ENCODE measurements at places on chromosomes 4 and X.
A peak's percentile ranks its signal among the peaks of the same experiment; 100 is the strongest.

DNA sequence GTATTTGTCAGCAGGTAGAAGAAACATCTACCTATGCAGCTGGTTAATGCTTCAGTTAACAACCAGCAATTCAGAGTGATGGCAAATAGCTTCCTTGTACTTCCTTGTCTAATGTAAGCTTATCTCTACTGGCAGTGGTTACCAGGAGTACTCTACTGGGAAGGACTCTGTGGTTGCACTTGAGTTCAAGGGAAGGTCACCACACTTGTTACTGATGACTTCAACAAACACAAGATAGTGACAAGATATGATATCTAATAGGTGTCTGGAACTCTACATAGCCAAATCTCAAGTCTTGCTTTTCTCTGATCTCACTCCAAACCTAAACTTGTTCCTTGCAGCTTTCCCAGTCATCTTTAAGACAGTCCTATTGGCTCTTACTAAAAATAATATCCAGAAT lies 1644.9 kb upstream of the TENM3 start:
- DNase-seq, result no peak

DNA sequence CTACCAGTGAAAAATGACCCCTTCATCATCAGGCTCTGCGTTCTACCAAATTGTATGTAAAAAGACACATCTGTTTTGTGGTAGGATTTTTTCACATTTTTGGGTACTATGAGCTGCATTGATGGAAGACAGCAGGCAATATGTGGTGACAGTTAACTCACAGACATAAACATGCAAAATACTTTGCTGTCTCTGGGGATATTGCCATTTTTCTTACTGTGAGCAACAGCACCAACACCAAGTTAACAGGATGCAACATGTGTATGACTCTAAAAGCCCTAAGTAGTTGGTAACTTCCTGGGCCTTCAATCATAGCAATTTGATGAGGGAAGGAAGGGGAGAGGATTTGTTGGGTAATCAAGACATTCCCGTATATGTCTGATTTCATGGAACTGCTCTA lies 56.4 kb upstream of the DRP2 start:
- DNase-seq, result no peak

DNA sequence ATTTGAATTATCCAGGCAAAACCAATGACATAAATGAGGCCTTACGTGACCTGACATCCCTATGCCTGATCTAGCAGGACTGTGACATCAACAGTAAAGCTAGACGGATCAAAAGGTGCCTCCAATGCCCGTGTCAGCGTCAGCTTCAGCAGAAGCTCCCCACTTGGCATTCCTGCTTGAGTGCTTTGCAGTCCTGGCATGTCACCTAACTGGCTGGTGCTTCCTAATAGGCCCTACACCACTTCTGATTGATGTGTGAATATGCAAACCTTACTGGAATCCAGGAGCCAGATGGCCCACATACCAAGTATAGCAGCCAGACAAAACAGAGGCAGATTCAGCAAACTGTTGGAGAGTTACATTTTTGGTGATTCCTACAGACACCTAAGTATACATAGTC lies 224.2 kb downstream of the DMD start:
- no peak for DNase-seq

- DNase-seq, result no peak
These were observed 9.6 kb downstream of the ADGRG4 start for GRCh38 chrX:136310411-136310810.

- DNase-seq, result no peak
These were observed 1041.2 kb upstream of the INTU start for GRCh38 chr4:126591583-126591982.

DNA sequence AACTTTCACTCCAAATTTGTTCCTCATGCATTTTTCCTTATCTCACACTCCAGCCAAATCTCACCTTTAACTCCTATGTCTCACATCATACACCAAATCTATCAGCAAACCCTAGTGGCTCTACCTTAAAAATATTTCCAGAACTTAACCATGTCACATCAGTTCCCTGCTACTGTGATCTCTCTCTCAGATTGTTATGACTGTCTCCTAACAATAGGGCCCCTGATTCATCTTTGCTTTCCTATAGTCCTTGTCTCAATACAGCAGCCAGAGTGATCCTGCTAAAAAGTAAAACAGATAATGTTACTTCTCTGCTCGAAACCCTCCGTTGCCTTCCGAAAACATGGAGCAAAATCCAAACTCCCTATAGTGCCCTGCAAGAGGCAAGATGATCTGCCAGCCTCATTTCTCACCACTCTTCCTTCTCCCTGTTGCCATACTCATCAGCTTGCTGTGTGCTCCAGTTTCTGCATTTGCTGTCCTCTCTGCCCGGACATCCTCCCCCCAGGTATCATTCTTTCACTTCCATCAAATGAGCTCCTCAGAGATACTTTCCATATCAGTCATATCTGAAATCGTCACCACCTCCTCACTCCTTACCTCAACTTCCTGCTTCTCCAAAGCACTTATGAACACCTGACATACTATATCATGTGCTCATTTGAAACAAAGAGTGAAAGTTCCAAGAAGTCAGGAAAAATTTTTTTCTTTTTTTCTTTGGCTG lies 293.4 kb upstream of the NR3C2 start:
- no peak for DNase-seq

DNA sequence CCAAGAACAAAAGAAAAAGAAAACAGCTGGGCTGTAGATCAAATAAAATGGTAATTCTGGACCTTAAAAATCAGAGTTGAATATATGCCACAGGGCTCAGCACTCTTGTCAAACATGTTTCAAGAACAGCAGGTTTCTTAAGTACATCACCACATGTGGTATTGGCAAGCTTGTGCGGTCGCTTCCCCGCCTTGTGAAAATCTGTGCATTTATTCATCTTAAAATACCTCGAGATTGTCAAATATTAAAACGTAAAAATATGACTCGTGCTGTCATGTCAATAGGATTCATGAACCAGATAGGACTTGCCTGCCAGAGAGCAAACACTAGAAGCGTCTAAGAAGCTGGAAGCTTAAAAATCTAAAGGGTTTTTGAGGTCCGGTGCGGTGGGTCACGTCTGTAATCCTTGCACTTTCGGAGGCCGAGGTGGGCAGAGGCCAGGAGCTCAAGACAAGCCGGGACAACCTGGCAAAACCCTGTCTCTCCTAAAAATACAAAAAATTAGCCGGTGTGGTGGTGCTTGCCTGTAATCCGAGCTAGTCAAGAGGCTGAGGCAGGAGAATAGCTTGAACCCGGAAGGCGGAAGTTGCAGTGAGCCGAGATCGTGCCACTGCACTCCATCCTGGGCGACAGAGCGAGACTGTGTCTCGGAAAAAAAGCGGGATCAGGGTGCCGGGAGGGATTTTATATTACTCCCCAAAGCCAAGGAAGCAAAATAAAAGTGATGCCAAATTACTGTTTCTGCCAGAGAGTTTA lies 40.2 kb upstream of the TMEM154 start:
- DNase-seq, result no peak

- DNase-seq, result no peak
These were observed 32.3 kb upstream of the IRF2 start for GRCh38 chr4:184506527-184507121.

DNA sequence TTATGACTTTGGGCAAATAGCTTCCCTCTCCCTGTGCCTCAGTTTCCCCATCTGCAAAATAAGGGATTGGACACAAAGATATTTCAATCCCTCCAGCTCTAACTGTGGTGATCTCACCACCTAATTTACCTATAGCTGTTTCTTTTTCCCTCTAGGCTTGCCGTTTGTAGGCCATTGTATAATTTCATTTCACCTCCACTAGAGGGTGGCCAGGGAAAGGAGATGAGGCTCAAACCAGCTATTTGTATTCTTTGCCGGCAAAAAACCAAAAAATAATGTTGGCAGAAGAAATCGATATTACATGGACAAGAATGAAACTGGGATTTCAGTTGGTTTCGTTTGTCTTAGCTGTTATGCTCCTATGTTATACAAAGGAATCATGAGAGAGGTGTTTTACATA lies 36.1 kb upstream of the DOCK11 start:
- peak; percentile 59 for DNase-seq

- peak; percentile 64 for DNase-seq
These were observed 181.1 kb upstream of the WDFY3 start for GRCh38 chr4:85147481-85148076.

GRCh38 chr4:86916392-86916791 lies 18.4 kb upstream of the AFF1 start:
- DNase-seq, result no peak

- DNase-seq, result peak; percentile 10
These were observed at the start of gene ZC4H2 for GRCh38 chrX:64975989-64976672. Gene ZC4H2, minus strand, starts transcription at chrX:64976450. Its CDS starts 73 bp downstream, at chrX:64976377.

DNA sequence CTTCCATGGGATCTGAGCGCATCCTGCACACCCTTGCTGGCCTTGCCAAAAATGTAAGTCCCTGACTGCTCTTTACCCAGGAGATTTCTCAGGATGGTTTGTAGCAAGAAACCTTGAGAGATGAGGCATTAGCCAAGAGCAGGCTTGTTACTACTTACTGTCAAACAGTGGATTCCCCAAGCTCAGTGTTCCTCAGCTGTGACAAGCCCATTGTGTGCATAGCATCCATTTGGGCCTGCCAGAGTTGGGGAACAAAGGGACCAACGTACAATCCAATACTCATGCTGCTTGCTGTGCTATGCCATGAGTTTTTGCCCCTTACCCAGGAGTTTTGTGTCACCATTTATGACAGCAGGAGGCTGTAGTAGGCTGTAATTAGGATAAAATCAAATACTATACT lies 267.6 kb downstream of the TENM3 start:
- DNase-seq, result no peak

GRCh38 chrX:44099366-44099765 lies 126.2 kb upstream of the NDP start:
- no peak for DNase-seq

- no peak for DNase-seq
These were observed 111.7 kb upstream of the HPF1 start for GRCh38 chr4:169869490-169869889.

GRCh38 chr4:87555773-87556619 lies 26.8 kb upstream of the SPARCL1 start:
- no peak for DNase-seq

- DNase-seq, result no peak
These were observed 241.5 kb upstream of the IGFBP7 start for GRCh38 chr4:57351731-57352130.

DNA sequence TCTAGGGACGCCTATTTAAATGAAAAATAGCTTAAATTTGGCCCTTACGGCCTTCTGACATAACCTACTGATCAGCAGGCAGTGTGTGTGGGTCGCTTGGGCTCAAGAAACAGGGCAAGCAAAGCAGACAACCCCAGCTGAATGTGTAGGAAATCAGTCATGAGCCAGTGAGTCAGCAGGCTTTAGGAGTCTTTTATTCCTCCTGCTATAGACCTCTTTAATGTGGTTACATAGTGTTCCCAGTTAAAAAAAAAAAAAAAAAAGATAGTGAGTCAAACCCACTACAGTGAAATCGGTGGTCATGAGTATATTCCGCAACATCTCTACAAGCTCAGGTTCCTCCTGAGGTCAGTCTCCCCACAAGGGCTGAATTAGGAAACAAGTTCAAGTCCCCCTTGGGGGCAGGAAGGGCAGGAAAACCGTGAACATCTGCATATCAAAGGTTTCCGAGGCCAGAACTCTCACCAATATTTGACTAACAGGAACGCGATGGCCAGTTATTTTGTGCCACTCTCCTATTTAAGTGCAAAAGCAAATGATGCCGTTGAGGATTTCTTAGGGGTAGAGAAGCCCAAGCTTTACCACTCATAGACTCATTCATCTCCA lies 32.7 kb downstream of the ACSL1 start:
- DNase-seq, result no peak

DNA sequence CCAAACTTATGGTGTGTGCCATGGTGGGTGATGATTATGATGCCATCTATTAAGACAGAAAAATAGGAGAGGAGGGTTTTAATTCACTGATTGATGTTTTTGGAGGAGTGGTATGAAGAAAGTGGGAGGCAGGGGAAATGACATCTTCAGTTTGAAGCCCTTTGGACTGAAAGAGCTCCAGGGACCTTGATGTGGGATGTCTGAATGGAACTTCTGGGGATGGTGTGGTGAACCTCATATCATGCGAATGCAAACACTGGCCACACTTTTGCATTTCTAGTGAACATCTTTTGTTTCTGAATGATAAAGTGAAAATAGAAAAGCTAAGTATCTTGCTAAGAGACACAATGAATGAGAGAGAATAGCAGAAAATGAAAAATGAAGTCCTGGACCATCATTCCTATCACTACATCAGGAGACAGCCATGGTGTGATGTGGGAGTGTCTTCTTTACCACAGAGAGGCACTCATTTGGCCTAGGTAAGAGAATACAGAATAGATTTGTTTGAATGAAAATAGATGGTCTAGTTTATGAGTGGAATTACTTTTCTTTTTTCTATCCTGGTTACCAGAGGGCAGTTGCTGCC lies 123.5 kb downstream of the ZNF827 start:
- no peak for DNase-seq

GRCh38 chr4:39043861-39044363 lies 11.7 kb upstream of the TMEM156 start:
- DNase-seq, result no peak

DNA sequence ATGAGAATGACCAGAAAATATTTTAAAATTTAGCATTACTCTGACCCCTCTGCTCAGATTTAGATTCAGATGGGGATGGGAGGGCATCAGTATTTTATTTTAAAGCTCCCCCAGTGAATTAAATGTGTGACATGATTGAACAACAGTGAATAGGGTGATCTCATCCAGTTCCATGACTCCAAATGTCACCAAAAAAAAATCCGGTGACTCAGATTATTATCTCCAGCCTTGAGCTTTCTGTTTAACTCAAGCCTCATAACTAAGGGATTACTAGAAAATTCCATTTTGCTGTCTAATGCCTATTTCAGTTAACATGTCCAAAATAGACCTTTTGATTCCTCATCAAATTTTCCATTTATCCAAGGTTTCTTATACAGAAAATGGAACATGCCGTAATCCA lies 121.8 kb upstream of the TMEM47 start:
- DNase-seq, result no peak

GRCh38 chr4:20313237-20314030 lies 61.7 kb downstream of the SLIT2 start:
- no peak for DNase-seq

GRCh38 chr4:119659576-119659975 lies 31.0 kb upstream of the PDE5A start:
- DNase-seq, result no peak

GRCh38 chrX:30957753-30958152 lies 68.7 kb upstream of the TAB3 start:
- no peak for DNase-seq

DNA sequence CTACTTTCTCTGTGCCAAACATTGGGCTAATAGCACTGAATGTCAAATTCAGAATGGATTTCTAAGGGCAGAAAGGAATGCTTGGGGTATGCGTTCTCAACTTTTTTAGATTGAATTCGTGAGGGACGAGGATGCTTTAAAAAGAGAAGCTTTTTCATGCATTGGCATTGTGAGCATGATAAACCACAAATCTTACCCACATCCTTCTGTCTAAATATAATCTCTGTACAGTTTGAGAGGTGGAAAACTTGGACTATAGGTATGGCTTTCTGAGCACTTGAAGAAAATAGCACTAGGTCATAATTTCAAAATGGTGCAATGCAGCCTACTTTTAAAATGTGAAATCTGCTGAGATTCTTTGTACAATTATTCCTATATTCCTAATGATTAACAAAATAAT lies 71.4 kb upstream of the HHIP start:
- DNase-seq, result no peak

All from NCI-H774 (cell line).